ENCODE measurements at places on chromosomes 3 and 15. TPM values are rescaled to one million over a fixed set of nuclear protein-coding genes. Genes with fewer than 3 reads are reported as not detected.

GRCh38 chr3:160801386-160802118 is 45.5 kb downstream of the PPM1L start:
- DNase-seq: no peak

DNA sequence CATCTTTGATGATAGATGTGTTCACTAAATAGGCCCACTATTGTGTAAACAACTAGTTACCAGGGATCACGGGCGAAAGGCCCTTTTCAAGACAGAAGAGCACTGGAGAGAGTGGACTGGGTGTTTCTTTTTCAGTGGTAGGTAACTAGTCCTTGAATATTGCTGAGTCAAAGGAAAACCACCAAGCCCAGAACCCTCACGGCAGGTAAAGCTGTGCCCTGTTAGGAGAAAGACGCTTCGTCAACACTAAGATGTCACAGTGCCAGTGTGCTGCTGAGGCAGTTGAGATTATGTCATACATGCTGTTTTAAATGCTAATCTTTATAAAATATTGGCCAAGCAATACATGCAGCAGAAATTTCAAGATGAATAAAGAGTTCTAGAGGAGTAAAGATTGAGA is 578.6 kb downstream of the PYDC2 start:
- DNase-seq: no peak

The TMC3 gene
- not detected for total RNA-seq

GRCh38 chr3:128228366-128228910 is 75.2 kb downstream of the EEFSEC start:
- DNase-seq: no peak

- no peak for DNase-seq
Measured at GRCh38 chr3:181581656-181582055, 130.1 kb upstream of the SOX2 start.

DNA sequence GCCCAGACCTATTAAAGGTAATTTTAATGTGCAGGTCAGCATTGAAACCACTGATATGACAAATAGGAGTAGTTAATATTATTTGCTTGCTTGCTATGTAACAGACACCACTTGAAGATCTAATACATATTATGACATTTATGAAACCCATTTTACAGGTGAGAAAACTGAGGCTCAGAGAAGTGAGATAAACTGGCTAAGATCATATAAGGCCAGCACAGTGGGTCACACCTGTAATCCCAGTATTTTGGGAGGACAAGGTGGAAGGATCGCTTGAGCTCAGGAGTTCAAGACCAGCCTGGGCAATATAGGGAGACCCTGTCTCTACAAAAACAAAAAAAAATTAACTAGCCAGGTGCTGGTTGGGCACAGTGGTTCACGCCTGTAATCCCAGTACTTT is 33.1 kb upstream of the EIF4A2 start:
- DNase-seq: no peak

The SST gene
- total RNA-seq: not detected

The HDC gene
- total RNA-seq: not detected

DNA sequence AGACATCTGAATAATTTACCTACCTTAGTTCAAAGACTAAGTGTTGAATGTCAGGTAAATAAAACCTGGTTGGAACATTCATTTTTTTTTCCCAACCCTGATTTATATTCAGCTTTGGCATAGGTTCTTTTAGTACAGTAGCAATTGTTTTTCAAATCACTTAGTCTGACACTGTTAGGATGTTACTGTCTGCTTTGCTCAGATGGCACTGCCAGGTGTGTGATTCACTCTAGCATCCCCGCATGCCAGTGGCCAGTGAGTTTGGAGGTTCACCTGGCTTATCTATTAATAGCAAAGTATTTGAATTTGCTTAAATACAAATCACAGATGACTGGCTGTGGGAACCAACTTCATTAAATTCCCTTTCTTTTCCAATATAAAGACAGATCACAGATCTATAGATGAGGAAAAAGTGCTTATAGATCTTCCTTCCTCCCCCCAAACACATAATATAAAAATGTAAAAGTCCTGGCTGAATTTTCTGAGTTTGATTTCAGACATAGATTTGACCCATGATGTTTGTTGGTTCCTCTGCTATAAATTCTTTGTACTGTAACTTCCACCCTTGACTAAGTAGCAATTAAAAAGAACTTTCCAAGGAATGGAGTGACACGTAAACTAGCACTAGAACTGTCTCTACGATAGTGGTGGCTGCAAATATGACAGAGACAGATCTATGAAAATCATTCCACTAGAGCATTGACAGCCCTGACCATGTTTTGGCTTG is 3.9 kb downstream of the THBS1 start:
- peak; percentile 51 for DNase-seq

DNA sequence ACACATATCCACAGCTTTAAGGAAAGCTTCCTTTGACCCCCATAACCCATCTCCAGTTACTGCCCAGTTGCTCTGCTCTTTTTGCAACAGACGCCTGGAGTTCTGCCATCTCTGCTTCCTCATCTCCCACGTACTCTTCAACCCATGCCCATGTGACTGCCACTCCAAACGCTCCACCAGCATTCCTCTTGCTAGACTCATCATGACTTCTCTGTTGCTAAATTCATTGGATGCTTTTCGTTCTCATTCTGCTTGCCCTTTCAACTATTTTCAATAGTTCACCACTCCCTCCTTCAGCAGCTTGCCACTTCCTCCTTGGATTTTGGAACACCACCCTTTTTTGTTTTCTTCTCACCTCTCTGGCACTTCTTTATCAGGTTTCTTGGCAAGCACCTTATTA is 2.7 kb upstream of the KNSTRN start:
- peak; percentile 82 for DNase-seq

- no peak for DNase-seq
Measured at GRCh38 chr3:113895964-113896363, 51.8 kb upstream of the ZDHHC23 start.

DNA sequence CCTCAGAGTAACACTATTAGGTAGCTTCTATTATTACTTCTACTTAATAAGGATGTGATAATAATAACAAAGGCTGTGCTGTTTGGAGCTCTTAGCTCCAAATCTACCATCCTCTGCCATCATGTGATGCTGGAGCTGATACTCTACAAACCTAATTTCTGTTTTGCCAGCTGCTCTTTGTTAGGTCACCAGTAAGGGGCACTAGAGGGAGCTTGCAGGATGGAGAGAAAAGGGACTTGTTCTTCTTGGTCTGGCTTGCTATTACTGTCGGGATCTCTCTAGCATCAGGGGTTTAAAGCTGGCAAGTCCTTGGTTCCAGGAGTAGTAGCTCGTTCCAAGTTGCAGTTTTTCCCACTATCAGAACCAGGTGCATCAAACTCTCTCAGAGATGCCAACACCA is 194.9 kb upstream of the KBTBD8 start:
- DNase-seq: no peak

GRCh38 chr3:98603580-98603979 is 10.2 kb upstream of the CPOX start:
- no peak for DNase-seq

DNA sequence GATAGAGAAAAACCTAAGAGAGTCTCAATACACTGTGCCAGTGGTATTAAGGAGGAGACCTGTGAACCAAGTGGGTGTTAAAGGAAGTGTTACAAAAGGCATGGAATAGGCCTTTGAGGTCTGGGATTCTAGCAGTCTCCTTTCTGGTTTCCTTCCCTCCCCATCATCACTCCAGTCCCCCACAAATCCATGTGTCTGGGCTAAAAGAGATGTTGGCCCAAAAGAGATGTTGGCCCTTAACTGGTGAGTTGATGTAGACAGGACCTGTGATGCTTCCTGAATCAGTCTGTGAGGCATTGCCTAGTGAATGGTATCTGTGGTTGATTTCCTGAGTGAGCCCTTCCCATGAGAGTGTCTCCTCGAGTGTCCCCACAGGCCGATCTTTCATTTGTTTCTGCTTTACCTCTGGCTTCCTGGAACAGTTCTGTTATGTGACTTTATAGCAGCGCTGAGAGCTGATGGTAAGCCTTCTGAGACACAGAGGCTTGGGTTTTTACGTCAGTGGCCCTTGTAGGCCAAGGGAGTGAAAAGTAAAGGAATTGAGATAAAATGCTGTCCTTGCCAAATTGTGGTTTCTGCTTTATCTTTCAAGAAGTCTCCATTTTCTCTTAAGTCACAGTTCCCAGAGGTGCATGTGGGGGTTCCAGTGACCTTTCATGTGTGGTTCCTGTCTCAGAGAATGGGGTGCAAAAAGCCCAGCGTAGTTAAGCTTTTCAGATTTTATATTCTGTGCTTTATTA is 87.8 kb downstream of the KLHL25 start:
- no peak for DNase-seq

GRCh38 chr3:122092460-122093165 is 37.5 kb downstream of the CD86 start:
- DNase-seq: no peak

DNA sequence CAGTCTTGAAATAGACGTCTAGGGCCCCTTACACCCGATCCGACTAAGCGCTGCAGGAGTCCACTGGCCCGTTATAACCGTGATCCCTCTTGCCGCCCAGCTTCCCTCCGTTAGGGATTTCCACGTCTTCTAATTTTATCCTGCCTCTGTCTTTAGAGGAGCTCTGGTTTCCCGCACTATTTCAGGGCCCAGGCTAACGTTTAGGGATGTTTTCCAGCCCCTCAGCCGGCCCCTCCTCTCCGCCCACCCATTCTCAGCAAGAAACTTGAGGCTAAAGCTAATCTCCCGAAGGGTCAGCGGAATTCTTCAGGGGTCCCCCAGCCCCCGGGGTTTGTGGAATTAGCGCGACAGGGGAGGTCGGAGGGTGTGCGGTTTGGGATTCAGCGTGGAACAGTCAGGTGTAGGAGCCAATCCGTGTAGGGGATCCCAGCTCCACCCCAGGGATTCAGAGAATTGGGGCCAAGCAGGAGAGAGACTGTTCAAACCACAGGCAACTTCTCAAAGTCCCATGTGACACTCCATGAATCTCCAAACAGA is 1.6 kb downstream of the PTX3 start:
- no peak for DNase-seq

The ABCF3 gene
- total RNA-seq: 35.0 TPM

The SLC12A1 gene
- not detected for total RNA-seq

The CADM2 gene
- not detected for total RNA-seq

DNA sequence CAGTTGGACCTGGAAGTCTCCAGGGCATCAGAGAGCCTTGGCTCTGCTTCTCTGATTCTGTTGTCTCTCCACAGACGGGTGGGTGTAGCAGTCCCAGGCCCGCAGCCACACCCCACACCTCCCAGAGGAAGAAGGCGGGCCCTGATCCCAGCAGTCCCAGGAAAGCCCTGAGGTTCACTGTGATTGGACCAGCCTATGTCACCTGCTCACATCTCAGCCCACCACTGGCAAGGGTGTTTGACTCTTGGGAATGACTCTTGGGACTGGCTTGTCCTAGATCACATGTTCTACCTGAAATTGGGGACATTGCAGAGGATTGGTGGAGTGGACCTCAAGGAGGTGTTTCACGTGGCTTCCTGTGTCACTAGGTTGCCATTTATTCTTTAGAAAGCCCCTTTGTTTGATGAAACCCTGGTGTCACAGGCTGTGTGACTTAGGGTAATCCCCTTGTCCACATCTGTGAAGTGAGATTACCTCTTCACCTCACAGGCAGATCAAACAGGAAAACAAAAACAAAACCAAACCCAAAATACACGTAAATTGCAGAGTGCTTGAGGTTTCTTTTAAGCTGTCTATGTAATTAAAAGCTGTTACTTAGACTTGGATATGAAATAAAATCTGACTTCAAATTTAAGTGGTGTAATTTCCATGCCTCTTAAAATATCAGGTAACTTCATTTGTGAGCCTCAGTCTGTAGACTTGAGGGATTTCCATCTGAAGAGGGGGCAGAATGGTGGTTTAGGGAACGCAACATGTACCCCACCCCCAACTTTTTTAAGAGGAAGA is 26.7 kb downstream of the FLNB start:
- DNase-seq: no peak
